ENCODE measurements at places on chromosomes 11 and 22.
A peak's percentile ranks its signal among the peaks of the same experiment; 100 is the strongest.

GRCh38 chr22:26435327-26436093, 6.5 kb downstream of the ASPHD2 start:
- no peak for DNase-seq

DNA sequence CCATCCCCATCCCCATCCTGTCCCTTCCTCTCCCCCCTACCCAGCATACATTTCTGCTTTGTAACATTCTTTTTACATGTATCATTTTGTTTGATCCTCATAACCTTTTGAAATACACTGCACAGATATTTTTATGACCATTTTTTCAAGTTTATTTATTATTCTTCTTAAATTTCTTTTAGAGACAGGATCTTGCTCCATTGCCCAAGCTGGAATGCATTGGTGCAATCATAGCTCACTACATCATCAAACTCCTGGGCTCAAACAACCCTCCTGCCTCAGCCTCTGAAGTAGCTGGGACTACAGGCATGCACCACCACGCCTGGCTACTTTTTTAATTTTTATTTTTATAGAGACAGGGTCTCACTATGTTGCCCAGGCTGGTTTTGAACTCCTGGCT, 99.4 kb upstream of the AKIP1 start:
- DNase-seq, result no peak

DNA sequence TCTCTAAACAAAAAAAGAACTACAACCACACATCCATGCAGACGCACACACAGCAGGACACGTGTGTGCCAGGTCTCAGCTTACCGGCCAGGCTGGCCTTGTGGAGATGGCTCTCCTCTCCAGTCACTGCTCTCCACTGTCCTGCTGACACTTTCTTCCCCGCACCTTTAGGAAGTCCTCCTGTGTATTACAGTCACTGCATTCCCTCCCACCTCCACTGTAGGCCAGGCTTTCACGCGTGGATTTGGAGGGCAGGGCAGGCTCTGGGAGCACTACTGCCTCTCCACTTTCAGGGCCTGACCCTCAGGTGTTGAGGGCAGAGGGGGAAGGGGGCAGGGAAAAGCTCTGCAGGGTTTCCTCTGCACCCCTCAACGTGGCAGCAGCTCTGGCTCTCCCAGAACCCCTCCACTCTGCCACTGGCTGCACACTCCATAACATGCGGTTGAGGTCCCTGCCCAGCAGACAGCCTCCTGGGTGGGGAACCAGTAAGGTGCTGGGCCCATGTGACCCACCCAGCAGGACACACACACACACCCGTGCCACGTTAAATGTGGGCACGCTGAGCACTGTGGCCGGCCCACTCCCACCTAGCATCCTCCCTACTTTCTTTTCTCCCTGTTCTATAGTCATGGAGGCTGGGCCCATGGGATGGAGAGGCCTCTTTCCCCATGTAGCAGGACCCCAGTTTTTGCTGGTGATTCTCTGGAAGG, 107.0 kb upstream of the PITPNB start:
- DNase-seq, result no peak

DNA sequence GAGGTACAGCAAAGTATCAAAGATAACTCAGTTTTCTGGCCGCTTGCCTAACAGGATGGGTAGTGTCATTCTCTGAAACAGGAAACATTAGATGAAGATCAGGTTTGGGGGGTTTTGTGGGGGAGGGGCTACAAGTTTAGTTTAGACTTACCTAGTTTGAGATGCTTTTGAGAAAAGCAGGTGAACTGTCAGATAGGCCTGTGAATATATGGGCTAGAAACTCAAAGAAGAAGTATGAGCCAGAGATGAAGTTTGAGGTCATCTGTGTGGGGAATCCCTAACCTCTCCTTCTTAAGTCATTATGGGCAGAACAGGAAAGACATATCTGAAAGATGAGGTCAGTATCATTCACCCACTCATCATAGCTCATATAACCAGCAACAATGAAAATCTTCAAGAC, 11.9 kb downstream of the HOATZ start:
- no peak for DNase-seq

DNA sequence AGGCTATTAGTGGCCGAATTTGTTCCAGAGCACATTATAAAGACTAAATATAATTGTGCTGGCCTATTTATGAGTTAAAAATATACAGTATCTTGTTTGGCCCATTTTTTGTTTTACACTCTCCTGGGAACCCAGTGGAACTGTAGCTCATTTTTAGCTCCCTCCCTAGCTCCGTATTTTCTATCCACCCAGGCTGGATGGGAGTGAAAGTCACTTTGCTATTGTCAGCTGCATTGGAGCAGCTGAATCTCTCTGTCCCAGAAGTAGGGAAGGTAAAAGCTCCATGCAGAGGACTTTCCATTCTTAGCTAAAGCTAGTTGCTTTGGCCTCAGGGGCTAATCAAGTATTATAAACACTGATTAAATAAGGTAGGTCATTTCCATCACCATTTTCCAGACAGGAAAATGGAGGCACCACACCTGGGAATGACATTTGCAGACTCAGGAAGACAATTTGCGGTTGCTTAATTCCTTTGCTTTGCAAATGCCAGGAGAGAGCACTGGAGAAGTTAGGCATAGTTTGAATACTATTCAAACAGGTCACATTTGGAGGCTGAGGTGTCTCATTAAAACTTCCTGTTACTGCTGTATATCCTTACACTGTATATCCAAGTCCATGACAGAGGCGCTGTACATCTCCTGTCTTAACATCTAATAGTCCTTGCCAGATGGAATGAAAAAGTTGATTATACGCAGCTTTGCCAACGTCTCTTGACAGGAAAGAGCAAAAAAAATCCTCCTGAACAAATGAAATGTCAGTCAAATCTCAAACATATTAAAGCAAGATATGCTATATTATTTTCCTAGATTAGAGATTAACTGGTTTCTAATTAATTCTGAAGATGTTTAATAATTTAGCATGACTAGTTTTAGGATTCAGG, 338.1 kb upstream of the KIRREL3 start:
- DNase-seq, result no peak

GRCh38 chr11:70524096-70524922, 126.0 kb downstream of the CTTN start:
- no peak for DNase-seq

GRCh38 chr22:46079861-46080821, 70.2 kb upstream of the PPARA start:
- DNase-seq, result no peak

DNA sequence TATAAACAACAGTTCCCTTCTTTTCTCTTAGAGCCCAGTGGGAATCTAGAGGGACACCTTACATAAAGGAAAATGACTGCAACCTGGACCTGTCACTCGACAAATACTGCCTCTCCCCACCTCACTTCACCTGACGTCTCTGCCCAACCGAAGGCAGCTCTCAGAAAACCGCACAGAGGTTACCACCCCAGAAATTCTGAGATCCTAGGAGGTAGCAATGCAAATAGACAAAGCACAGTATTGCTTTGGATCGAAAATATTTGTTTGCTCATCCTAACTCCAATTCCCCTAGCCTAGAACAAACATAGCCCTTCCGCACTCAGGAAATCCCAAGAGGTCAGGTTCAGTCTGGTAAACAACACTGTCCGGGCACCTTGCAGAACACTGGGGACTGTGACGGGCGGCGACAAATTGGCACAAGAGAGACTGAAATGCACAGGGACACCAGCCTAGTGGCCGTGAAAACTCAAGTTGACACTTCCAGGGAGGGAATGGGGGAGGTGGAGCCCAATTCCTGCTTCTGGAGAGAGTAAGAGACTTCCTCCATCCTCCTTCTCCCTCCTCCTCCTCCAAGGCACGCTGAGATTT, 420 bp upstream of the TRIM44 start:
- peak; percentile 60 for DNase-seq

DNA sequence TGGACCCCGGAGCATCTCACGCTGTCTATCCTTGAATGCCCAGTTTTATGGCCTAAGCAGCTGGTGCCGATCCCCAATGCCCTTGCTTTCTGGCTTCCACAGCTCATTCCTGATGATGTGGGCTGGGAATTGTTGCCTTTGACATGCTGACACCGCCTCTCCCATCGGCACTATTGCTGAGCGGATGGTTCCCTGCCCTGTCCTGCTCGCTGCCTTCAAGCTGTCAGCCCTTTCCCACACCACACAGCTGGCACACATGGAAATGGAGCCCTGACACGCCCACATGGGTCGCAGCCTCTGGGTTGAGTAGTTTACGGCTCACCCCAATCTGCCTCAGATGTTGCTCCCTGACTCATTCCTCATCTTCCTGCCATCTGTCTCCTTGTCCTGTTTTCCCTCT, 110.2 kb upstream of the SESN3 start:
- DNase-seq, result no peak

DNA sequence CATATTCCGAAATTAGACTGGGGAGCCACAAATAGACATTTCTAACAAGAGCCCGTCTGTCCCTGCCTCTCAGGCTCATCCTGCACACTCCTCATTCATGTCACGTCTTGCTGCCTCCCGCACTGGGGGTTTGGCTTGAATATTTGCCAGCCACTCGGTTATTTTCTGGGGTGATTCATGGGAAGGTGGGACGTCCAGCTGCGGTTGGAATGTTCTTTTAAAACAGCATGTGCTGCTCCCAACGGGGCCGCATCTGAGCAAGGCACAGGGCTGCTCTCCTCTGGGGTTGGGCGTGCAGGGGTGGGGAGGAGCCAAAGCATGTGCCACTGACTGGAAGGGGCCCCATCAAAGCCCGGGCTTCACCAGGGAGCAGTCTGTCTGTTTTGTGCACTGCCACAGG, 25.9 kb upstream of the SLC5A4 start:
- no peak for DNase-seq

DNA sequence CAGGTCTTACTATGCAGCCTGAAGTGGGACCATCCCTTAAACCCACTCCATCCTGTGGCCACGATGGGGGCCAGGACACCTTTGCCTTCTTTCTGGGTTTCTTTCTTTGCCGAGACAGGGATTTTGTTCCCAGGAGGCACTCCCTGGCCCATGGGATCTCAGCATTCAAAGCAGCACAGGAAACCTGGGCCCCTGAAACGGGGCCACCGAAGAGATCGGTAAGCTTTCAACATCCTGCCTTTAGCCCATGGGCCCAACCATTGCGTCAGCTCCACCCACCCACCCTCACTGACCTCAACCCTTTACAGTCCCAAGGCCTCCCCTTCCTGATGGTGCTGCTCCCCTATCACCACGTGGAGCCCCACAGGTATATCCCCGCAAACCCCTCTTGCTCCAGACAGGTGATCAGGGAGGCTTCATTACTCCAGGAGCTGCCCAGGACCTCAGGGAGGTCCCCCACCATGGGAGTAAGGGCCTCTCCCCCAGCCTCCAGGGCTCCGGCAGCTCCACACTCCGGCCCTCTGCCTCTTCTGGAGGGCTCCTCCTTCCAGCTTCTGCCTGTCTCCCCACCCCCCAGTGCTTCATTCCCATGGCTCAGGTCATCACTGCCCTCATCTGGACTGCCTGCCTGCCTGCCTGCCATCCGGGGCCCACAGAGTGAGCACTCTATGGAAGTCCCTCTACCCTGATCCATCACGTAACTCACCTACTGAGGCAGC, 42.0 kb upstream of the TUB start:
- no peak for DNase-seq

- no peak for DNase-seq
Observed at GRCh38 chr11:113160808-113161124, 153.6 kb upstream of the TTC12 start.

DNA sequence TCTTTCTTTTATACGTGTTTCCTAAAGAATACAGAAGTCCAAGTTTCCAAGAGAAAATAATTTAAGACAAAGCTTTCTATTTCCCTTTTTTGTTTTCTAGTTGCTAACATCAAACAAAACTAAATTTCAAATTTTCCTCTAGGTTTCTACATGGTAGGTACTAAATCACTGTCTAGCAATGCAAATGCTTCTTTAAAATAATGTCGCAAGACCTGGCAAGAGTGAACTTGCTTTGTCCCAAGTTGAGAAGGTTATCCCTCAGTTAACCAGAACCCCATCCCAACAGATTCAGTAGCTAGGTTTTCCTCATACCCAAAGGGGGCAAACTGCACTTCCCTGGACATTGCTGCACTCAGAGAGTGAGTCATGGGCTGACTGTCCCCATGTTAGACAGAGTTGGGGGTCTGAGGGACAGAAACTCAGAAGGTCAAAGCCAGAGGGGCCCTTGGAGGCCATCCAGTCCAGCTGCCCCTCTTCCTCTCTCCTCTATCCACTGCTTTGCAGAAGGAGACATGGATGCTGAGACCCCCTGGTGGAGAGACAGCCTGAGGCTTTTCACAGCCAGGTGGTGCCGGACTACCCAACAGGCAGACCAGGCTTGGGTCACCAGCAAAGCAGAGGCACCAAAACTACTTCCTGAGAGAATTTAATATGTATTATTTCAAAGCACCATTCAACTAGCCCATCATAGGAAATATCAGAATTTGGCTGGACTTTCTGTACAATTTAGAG, 23.1 kb downstream of the OR2AT4 start:
- peak; percentile 11 for DNase-seq

GRCh38 chr22:33579448-33580093, 340.7 kb downstream of the LARGE1 start:
- DNase-seq, result peak; percentile 17

- DNase-seq, result no peak
Observed at GRCh38 chr22:48950151-48950915, 877.3 kb downstream of the BRD1 start.

DNA sequence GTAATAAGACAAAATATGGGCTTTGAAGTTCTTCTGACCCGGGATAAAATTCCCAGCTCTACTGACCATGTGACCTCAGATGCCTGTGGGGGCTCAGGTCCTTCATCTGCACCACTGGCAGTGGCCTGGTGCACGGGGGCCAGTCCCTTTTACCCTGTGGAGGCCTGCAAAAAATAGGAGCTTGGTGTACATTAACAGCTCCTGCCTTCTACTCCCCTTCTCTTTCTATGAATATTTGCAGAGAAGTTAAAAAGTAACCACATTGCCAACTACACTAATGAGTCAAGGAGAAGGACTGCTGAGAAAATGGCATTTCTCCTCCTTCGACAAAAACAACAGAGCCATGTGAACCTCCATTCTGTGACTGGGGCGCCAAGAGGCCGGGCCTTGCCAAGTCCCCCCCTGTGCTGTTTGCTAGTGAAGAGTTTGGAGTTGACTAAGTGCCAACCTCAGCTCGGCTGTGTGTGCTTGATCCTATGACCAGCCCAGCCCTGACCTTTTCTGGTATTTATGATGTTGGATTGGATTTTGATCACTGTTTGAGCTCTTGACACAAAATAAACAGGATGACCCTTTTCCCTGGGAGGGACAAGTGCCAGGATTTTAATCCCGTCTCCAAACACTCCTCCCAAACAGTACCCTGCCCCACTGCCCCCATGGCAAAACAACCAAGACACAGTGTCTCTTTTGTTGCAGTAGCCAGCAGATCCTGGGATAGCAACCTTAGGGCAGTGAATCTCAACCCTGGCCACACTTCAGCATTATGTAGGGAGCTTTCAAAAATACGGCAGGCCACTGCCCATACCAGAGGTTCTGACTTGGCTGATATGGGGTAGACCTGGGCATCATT, 380.1 kb downstream of the LARGE1 start:
- DNase-seq, result no peak

DNA sequence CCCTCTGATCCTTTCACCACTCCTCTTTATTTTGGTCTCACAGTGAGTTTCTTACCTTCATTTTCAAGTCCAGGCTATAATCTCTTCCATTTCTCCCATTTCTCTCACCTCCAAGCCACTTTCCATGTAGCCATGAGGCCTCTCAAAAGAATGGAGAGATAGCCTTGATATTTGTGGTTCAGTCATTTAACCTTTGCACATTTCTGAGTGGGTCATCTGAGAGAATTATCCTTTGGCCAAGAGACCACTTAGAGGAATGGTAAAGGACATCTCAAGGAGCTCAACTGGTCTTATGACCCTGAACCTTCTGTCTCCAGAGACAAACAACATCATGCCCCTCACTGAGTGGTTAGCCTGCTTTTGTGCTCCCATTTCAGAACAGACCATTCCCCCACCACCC, 121.1 kb downstream of the KIRREL3 start:
- DNase-seq, result no peak

GRCh38 chr11:57761301-57762234, at the start of gene CTNND1:
Gene CTNND1, plus strand, starts transcription at chr11:57761802. Its CDS starts 29,677 bp downstream, at chr11:57791479.
- DNase-seq, result peak; percentile 89

Data from erythroblast (primary cell).